Mesothelial cell of epicardium (in vitro differentiated cells): ENCODE measurements at places on chromosomes 6 and 20. TPM values are rescaled to one million over a fixed set of nuclear protein-coding genes. Genes with fewer than 3 reads are reported as not detected.

Gene SIRPB2
- not detected in 3 replicates for total RNA-seq

Gene TUBB2B
- total RNA-seq, result 110 to 121 TPM (median 114 TPM) in 3 replicates

Gene MTG2
- total RNA-seq, result 29.4 to 31.6 TPM (median 29.5 TPM) in 3 replicates

DNA sequence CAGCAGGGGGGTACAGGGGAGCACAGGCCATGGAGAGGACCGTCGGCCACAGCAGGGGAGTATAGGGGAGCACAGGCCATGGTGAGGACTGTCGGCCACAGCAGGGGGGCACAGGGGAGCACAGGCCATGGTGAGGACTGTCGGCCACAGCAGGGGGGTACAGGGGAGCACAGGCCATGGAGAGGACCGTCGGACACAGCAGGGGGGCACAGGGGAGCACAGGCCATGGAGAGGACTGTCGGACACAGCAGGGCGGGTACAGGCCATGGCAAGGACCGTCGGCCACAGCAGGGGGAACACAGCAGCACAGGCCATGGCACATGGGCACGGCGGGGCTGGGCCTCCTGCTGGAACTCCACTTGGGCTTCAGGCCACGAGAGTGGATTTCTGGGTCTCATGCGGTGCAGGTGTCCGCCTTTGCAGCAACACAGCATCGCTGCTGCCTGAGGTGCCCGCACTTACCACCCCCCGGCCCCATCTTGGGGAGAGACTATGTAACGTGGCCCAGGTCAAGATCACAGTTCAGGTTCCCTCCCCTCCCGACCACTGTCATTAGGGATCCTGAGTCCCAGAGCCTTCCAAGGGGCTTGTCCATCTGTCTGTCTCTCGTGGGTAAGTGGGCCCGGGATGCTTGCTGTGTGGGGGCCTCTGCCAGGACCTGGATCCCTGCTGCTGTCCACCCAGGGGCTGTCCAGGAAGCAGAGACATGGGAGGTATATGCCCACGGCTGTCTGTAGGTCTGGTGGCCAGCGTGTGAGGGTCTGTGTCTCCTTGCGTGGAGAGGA, 2.5 kb downstream of the NPBWR2 start:
- DNase-seq, result no peak

DNA sequence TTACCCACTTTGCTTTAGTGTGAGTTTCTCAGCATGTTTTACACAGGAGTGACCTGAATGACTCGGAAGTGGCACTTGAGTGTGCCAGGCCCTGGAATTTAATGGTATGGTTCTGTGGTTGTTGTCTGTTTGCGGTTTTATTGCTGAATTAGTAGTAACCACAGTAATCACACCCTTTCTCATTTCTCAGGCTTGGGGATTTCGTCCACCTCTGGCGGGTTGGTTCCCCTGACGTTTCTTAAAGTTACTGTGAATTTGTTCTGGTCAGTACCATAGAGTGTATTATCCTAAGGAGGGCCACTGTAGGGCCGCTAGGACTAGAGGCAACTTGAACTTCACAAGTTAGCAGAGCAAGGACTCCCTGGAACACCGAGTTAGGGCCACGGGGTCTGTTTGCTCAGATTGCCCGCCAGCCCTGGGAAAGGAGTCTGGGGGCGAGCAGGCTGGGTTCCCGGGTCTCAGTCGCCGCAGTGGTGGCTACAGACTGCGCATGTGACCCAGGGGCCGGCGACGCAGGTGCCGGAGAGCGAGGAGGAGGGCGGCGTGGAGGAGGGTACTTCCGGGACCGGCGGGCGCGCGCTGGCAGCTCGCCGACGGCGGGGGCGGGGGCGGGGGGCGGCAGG, 546 bp upstream of the KLHL32 start:
- no peak for DNase-seq

GRCh38 chr6:14730654-14731053, 515.2 kb upstream of the JARID2 start:
- no peak for DNase-seq

DNA sequence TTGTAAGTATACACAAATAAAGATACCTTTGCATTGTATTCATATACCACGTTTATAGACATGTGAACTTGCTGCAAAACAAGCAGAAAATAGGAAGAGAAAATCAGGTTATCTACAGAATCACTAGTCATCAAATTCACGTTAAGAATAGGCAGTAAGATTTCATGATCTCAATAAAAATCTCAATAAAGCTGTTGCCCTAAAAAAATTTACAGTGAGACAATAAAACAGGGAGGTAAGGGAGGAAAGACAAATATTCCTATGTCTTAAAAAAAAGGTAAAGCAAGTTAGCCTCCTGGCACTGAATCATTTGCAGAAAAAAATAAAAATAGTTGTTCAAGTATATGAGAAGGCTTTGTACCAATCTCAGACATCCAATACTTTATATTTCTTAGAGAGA, 44.1 kb downstream of the GPX5 start:
- no peak for DNase-seq

DNA sequence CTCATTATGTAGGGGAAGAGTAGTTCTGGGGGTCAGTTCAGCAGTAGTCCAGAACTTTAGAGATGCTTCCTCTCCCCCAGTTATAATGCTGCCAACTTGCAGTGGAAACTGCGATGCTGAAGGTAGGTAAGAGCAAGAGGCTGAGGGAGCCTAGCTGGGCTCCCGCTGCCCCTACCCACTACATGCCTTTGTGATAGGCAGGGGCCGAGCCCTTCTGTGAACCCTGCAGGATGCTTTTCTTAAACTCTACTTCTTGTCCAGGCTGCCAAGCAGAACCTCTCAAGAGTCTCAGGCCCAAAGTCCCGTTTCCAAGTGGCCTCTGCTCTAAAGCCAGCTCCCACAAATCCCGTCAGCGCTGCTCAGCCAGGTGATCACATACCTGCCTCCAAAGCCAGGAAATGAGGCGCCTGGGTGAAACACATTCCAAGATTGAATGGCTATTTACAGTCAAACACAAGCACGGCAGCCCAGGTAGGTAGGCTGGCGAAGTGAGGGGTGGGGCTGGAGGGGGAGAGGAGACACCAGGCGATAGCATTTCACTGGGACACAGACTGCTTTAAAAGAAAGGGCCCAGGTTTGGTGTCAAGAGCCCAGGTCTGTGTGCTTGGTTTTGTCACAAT, 150.7 kb downstream of the CD24 start:
- DNase-seq, result no peak

DNA sequence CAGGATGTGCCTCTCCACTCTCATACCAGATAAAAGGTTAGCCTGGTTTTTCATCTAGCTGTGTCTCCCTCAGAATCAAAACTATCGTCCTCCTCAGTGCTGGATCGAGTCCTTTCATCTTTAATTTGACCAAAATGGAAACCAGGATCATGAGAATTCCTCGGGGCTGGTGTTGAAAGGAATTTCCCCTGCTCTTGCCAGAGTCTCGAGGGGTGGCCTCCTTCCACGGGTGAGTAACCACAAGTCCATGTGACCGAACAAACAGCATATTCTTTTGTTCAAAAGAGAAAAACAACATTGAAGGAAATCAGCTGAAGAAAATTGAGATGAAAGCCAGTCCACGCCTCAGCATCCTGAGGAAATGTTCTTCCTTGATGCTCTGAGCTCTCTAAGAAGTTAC, 165.9 kb upstream of the CDYL start:
- DNase-seq, result no peak

DNA sequence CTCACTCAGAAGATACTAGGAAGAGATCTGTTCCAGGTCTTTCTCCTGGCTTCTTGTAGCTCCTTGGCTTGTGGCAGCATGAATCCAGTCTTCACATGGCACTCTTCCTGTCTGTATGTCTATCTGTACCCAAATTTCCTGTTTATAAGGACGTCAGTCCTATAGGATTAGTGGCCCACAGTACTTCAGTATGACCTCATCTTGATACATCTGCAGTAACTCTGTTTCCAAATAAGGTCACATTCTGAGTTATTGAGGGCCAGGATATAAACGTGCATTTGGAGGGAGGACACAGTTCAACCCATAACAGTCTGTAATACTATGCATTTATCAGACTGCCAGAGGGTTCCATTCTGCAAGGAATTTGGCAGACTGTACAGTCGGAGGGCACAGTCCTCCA, 57.6 kb upstream of the DYNLRB1 start:
- DNase-seq, result no peak

GRCh38 chr6:148446681-148447080, 104.0 kb downstream of the SASH1 start:
- no peak for DNase-seq

DNA sequence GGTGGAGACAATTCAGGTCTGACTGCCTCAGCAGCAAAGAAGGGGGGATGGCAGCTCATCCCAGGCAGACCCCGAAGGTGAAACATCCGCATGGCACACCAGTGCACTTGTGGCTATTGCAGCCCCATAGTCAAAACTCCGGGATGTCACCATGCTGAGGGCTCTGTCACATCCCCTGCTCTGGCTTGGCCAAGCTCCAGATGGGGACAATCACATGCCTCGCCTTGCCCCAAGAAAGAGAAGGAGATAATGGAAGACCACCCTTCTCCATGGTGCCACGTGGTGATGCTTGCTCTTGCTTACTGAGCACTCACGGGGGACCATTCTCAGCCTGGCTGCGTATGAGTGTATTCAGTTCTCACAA, 60.2 kb downstream of the RBM38 start:
- no peak for DNase-seq

GRCh38 chr6:145071836-145072235, 663.5 kb downstream of the EPM2A start:
- DNase-seq, result no peak

DNA sequence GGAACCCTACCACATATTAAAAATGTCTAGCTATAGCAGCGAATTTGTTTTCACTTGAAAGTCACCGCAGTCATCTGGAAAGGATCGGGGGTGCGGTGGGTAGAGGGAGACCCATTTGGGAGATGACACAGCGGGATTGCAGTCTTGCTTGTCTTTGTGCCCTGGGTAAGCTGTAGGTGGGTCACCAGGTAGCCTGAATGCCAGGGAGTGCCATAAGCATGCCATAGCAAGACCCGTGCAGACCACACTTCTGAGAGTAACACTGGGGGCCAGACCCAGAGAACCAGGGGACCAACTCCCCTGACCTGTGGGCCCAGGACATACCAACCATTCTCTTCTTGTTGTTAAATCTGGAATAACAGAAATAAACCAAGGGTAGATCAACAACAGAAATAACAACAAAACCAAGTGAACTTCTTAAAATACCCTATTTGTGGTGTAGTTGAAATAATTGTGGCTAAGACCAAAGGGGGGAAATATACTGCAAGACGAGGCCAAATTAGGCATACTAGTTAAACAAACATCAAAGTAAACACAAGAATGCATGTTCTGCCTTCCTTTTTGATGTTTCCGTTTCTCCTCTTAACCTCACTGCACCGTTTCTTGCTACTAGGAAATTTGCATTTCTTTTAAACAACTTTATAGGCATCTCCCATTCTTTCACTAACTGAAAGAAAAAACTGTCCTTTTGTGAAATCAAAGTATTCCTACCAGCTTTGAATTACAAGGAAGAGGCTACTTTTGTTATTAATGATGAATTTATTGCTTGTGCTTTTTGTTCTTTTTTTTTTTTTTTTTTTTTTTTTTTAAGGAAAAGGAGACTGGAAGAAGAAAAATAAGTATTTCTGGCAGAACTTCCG, 128.2 kb downstream of the SASH1 start:
- no peak for DNase-seq
